ENCODE measurements at places on chromosomes 12 and 14.

DNA sequence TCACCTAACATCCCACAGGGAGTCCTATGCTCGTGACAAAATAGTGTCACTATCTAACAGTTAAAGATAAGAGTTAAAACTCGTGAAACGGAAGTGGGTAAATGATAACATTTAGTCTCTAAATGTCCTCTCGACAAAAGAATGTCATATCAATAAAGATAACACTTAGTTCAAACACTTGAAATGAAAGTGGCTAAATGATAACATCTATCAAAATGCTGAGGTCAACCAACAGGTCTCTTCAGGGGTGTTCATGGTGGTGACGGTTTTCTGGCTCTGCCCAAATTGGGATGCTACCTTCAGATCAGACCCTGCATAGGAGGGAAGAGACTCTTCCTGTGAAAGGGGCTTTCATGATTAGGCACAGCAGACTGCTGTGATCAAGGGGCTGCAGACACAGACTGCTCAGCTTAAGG, 22.1 kb downstream of the IL26 start:
- DNase-seq: no peak

DNA sequence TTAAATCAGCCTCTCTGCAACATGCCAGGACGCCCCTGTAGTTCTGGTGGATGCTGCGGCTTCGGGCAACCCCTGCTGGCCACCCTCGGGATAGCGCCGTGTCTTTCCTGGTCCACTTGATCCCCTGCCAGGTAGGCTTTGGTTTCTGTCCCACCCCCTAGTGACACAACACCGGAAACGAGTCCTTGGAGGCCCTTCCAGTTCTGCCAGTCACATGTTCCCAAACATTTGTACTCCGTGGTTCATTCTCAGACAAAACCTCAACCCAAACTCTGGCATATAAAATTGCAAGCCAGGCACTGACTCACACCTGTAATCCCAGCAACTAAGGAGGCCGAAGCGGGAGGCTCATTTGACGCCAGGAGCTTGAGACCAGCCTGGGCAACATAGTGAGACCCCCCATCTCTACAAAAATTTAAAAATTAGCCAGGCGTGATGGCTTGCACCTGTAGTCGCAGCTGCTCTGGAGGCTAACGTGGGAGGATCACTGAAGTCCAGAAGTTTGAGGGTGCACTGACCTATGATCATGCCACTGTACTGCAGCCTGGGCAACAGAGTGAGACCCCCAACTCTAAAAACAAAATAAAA, 37.0 kb downstream of the RASAL1 start:
- no peak for DNase-seq

- DNase-seq: peak; percentile 79
Measured at GRCh38 chr14:30849354-30849753, 25.0 kb upstream of the COCH start.

GRCh38 chr12:25186788-25187402, 8.1 kb downstream of the DNAI7 start:
- DNase-seq: peak; percentile 35

GRCh38 chr14:72387726-72388125, 455.5 kb downstream of the RGS6 start:
- DNase-seq: no peak

GRCh38 chr12:69026336-69026735, 93.4 kb upstream of the CPM start:
- DNase-seq: no peak

DNA sequence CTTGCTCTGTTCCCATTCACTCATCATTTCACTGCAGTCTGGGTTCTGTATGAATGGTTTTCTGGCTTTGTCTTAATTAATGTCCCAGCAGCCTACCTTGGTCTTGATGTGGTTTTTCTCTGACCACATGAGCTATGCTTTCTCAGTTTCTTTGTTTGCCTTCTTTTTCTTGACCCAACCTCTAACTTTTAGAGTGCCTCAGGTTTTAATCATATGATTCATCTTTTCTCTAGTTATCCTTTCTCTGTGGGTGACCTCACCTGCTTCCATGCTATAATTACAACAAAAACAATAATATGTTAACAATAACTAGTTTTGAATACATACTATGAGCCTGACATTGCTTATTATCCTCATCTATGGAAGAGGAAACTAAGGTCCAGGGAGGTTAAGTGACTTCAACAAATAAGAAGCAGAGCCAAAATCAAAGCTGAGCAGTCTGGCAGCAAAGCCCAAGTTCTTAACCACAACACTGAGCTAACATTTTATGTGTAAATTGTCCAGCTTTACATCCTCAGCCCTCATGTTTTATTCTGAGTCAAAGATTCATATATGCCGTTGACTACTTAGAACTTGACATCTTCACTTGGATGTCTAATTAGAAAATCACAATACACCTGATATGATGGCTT, 4.7 kb upstream of the EPYC start:
- DNase-seq: peak; percentile 55

GRCh38 chr12:18703321-18703720, 34.5 kb downstream of the PLCZ1 start:
- DNase-seq: no peak

DNA sequence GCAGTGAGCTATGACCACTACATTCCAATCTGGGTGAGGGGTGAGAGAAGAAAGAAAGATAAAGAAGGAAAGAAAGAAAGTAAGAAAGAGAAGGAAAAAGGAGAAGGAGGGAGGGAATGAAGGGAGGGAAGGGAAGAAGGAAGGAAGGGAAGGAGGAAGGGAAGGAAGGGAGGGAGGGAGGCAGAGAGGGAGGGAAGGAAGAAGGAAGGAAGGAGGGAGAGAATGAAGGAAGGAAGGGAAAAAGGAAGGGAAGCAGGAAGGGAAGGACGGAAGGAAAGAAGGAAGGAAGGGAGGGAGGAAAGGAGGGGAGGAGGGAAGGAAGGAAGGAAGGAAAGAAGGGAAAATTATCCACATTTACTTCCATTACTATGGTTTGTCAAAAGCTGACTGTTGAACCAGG, 39.4 kb upstream of the HOXC13 start:
- no peak for DNase-seq

GRCh38 chr12:121033625-121034349, 5.3 kb downstream of the OASL start:
- peak; percentile 38 for DNase-seq

GRCh38 chr12:46557539-46558373, 185.2 kb upstream of the SLC38A2 start:
- no peak for DNase-seq

GRCh38 chr12:20350495-20350894, 17.8 kb upstream of the PDE3A start:
- DNase-seq: no peak

GRCh38 chr14:85762526-85762925, 232.6 kb downstream of the FLRT2 start:
- DNase-seq: no peak

- no peak for DNase-seq
Measured at GRCh38 chr12:80821513-80822000, 104.8 kb downstream of the MYF5 start.

DNA sequence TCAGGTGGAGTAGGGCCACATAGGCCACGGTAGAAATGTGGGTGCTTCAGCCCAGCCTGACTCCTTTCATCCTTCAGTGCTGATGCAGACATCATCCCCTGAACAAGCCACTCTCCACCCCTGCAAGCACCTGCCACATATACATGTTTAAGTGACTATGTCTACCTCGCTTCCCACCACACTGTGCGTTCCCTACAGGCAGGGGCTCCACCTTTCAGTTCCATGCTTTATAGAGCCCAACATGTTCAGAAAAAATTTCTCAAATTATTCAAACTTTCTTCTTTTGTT, 11.6 kb downstream of the SLC7A7 start:
- no peak for DNase-seq

DNA sequence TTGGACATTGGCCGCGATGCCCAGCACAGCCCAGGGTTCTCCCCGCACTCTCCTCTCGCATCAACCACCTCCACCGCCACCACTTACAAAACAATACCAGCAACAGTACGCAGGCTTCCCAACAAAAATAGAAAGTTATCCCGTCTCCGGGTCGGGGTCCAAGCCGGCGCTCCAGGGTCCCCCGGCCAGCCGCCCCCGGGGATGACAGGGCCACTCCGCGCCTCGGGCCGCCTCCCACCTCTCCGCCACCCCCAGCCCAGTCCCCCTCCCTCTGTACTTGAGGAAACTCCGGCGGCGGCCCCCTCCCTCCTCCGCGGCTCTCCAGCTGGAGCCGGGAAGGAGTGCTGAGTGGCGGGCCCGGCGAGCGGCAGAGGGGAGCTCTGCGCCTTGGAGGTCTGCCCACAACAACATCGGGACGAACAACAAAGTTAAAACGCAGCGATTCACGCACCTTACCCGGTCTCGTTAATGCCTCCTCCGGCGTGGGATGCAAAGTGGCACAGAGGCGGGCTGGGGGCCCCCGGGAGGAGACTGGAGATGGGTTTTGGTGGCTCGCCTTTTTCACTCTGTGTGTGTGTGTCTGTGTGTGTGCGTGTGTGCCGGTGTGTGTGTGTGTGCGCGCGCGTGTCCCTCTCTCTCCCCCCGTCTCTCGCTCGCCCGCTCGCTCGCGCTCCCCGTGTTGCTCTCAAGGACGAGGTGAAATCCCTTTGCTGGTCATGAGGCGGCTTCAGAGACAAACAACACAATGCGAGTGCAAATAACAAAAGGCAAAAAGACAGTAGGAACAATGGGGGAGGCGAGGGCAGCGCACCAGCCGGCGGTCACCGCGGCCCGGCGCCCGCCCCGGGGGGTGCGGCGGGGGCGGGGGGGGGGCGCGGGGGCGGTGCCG, 386.8 kb downstream of the BCAT1 start:
- DNase-seq: no peak

GRCh38 chr12:26010293-26010821, 51.9 kb downstream of the RASSF8 start:
- DNase-seq: no peak

DNA sequence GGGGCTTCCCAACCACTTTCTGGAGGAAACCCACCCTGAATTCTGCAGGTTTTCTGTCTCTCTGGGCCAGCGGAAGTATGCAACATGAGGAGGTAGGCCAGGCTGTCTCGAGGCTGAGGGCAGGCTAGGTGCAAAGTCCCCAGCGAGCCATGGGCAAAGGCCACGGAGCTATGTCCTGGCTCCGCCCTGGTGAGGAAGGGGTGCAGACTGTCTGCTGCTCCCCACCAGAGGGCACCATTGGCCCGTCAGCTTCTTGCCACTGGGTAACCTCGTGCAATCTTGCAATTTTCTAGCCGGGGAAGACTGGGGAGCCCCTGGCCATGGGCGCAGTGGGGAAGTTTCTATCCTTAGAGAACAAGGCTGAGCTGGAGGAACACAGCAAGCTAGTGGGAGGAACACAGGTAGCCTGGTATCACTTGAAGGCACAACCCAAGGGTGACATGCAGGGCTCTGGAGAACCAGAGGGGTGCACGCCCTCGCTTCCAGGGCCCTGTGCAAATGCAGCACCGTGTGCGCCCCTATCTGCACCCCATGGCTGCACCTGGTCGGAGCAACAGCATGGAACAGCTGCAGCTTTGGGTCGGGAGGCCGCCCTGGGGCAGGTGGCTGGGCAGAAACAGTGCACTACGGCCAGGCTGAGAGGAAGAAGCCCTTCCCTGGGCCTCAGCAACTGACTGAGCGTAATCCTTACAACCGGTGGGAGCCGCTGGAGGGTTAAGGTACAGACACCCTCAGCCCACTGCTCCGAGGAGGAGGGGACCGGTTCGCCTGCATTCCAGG, 27.6 kb upstream of the RPLP0 start:
- peak; percentile 49 for DNase-seq

DNA sequence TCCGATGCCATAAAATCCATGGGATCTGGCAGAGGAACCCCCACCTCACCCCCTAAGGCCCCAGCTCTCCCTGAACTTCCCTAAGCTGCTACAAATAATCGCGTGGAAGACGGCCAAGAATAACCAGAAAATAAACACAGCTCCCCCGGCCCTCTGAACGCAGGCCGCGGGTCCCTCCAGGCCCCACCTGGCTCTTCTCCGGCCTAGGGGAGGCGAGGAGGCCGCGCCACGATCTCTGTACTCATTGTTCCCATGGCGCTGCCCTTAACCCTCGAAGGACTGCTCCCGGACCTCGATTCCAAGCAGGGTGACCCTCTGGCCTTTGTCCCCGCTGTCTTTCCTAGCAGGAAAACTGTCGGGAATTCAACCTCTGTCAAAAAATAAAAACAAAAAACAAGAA, 33.9 kb upstream of the TBX5 start:
- DNase-seq: no peak

DNA sequence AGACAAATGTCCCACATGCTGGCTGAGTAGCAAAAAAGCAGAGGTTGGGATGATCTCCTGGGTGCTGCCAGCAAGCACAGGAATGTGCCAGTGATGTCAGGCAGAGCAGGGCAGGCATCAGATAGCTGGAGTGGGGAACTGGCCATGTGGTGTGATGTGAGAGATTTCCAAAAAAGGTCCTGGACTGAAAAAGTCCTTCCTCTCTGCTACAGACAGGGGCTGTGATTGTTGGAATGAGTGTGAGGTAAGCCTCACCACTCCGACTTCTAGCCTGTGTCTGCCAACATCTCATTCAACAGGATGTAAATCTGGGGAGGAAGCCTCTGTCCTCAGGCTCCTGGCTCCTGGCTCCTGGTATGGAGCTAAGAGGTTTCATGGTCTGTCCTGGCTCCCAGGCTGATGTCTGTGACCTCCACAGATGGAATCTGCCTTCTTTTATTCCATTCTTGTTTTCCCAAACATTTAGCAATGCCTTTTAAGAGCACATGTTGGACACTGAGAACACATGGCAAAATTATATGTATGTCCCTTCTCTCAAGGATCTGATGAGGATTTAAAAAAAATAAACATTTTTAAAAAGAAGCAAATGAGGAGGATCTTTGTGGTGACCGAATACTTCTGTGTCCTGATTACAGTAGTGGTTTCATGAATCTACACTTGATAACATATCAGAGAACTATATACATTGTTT, 50.1 kb upstream of the STK38L start:
- no peak for DNase-seq

GRCh38 chr12:68247785-68248184, 5.6 kb downstream of the IL22 start:
- DNase-seq: no peak

DNA sequence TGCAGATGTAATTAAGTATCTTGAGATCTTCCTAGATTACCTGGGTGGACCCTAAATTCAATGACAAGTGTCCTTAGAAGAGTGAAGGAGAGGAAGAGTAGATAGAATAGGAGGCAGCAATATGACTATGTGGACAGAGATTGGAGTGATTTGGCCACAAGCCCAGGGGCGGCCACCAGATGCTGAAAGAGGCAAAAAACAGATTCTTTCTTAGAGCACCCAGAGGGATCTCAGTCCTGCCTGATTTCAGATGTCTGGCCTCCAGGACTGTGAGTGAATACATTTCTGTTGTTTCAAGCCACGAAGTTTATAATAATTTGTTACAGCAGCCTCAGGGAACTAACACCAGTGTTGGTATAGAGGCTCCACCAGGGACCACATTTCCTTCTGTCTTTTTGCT, 67.3 kb downstream of the DACT1 start:
- DNase-seq: no peak

DNA sequence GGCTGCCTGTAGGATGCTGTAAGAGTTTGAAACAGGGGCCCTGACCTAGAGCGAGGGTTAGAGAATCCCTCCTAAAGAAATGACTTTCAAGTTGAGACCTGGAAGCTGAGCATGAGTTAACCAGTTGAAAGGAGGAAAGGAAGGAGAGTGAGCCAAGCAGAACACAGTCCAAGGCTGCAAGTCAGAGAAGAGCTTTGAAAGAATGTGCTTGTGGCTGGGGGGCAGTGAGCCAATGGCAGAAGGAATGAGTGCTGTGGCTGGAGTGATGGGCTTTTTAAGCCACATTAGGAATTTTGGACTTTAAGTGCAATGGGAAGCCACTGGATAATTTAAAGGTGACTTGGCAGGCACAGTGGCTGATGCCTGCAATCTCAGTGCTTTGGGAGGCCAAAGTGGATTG, 18.1 kb downstream of the CDKN1B start:
- no peak for DNase-seq
